ENCODE measurements at places on chromosomes 13 and 19. TPM values are rescaled to one million over a fixed set of nuclear protein-coding genes. Genes with fewer than 3 reads are reported as not detected.

The ZNF433 gene
- total RNA-seq: 5.5 TPM

The PDE4C gene
- 1.7 TPM for total RNA-seq

The EIF3K gene
- 171 TPM for total RNA-seq

The EPS8L1 gene
- total RNA-seq: 4.1 TPM

The UPF3A gene
- total RNA-seq: 40.5 TPM

The LGALS14 gene
- not detected for total RNA-seq

The DAZAP1 gene
- 75.2 TPM for total RNA-seq

All from aorta (tissue), 5 donors.